Nucleus accumbens (tissue), 56 donors: ENCODE measurements at places on chromosomes 13 and 19.

DNA sequence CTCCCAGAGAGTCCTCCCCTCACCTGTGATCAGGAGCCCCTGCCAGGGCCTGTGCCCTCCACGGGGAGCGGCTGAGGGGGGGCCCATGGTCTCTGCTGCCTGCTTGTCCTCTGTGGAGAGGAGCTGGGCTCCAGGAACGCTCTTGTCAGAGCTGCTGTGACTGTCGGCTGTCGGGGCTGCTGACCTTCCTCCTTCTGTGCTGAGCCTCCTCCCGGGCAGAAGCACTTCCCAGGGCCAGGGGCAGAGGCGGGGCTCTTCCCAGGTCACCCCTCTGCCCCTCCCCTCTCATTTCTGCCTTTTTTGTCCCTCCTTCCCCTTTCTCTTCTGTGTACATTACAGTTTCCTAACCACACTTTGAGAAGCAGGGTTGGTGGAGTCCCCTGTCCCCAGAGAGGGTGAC lies at the start of gene CEACAM4:
Gene CEACAM4 (minus strand): TSS at position 198 of the 400 bp plus-strand sequence. CDS start 111 bp downstream, at position 87.
- no peak for DNase-seq

DNA sequence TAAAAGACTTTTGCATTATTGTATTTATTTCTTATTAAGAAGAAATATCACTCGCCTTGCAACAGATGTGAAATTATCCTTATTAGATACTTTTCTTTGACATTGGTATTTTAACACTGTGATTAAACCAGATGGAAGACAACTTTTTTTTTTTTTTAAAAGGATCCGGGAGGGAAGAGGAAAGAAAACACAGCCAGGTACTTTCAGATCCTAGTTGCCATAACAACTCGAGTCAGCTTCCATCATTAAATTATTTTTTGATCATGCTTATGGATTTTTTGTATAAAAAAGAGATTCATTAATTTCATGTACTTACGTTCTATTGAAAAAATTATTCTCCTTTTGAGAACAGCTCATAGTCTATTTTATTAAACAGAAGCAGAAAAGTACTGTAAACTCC lies 515.7 kb downstream of the TBC1D4 start:
- no peak for DNase-seq

GRCh38 chr13:50678464-50679162 lies 164.9 kb downstream of the DLEU7 start:
- DNase-seq, result no peak

DNA sequence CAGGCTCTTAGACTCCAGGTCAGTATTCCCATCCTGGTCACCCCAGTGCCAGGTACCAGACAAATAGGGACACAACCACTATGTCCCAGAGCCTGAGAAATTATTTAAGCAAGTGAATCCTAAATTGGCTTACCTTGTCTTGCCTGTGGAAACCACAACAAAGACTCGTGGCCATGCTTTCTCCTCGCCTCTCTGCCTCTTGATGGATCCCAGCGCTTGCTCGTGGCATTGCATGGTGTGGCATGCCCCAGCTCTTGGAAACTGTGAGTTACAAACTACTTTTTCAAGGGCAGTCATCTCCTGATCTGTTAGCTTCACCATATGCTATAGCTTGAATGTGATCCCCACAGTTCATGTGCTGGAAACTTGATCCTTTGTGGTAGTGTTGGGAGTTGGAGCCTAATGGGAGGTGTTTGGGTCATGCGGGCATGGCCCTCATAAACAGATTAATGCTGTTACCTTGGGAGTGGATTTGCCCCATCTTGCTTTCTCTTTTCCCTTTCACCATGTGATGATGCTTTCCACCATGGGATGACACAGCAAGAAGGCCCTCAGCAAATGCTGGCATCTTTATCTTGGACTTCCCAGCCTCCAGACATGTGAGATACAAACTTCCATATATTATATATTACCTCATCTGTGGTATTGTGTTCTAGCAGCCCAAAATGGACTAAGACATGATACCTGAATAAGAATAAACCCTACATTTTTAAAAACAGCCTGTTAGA lies 31.2 kb downstream of the SPRYD7 start:
- no peak for DNase-seq

DNA sequence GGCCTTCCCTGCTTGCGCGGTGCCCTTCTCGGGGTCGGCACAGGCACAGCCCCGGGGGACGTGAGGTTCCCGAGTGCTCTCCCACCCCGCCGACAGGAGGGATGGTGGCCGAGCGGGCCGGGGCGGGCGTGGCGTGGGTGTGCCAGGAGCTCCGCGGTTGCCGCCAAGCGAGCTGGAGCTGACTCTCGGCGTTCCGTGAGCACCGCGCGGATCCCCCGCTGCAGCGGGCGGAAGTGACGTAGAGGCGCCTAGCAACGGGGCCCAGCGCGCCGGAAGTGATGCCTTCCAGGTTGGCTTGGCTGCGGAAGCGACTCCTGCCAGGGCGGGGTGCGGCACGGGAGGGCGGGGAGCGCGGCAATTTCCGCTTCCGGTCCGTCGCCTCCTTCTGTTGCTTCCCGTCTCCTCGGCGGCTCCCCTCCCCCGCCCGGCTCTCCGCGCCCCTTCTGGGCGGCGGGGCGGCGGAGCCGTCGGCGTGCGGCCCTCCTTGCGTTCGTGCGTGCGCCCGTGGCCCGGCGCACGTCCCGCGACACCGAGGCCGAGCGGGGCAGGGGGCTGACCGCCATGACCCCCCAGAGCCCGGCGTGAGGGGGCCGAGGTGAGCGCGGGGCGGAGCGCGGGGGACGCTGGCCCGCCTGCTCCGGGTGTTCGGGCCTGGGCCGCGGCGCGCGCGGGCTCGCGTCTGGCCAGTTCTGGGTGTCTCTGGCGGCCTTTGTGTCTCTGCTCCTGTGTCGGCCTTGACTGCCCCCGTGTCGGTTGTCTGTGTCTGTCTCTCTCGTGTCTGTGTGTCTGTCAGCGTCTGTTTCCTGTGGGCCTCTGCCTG lies at the start of gene EPN1:
Gene EPN1 (plus strand): TSS at position 386 of the 820 bp plus-strand sequence. CDS start 3,402 bp downstream, outside the sequence.
- peak; percentile 86 for DNase-seq

GRCh38 chr13:73278186-73278585 lies 219.4 kb downstream of the KLF5 start:
- no peak for DNase-seq

DNA sequence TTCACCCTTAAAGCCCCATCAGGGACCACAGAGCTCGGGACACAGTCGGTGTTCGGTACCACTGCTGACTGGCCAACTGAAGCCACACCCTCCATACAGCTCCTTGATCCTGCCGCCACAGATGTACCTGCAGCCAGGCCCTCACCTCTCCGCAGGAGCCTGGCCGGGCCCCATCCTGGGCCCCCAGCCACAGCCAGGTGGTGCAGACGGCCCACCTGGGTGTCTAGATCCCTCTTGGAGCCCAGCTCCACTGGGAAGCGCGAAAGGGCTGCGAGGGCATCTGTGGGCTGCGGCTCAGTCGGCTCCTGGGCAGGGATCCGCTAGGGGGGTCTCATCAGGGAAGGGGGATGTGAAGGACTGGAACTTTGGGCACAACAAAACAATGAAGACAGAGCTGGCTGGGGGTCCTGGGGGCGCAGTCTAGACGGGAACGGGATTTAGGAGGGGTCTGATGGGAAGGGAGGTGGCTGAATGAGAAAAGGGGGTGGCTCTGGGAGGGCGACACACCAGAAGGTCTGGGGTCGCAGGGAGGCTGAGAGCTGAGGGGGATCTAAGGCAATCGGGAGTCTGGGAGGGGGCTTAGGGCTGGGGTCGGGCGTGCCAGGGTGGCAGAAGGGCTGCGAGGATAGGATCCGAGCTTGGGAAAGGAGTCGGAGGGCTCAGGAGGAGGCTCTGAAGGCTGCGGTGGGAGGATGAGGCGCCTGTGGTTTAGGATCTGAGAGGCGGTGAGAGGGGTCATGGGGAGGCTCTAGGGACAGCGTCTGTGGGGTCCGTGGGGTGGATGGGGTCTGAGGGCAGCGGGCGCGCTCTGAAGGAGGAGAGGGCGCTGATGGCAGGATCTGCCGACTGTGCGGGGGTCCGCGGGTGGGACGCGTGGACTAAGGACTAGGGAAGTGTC lies 15.8 kb downstream of the PRODH2 start:
- DNase-seq, result no peak

- no peak for DNase-seq
These were observed 4.8 kb upstream of the MATK start for GRCh38 chr19:3790941-3791340.

DNA sequence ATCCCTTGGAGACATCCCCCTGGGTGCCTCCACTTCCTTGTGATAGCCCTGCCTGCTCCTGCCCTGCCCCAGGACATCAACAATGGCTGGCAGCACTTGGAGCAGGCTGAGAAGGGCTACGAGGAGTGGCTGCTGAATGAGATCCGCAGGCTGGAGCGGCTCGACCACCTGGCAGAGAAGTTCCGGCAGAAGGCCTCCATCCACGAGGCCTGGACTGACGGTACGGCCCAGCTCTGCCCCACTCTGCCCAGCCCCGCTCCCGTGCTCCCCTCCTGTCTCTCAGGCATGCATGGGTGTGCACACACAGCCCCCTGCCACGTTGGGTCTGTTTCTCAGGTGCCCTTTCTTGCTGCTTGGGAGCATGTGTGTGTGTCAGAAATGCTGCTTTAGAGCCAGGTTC lies 26.4 kb downstream of the CAPN12 start:
- DNase-seq, result no peak

DNA sequence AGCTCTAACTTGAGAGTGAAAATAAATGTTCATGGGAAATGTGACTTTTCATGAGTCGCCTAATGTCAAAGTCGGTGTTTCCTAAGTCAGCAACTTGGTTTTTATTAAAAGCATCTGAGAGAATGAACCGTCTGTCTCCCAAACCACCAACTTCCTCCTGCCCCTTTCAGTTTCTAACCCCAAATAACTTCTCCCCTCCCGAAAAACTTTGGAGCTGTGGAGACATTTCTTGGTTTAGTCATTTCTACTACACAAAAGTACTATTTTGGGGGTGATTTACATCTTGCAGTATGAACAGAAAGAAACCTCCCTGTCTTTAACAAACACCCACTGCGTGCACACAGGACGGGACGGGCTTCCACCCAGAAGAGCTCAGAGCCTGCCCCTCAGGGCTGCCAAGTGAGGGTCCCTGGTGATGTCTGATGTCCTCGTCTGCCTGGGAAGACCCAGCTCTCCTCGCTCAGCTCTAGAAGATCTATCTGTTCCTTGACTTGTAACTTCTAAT lies 65.0 kb downstream of the RASA3 start:
- DNase-seq, result no peak

DNA sequence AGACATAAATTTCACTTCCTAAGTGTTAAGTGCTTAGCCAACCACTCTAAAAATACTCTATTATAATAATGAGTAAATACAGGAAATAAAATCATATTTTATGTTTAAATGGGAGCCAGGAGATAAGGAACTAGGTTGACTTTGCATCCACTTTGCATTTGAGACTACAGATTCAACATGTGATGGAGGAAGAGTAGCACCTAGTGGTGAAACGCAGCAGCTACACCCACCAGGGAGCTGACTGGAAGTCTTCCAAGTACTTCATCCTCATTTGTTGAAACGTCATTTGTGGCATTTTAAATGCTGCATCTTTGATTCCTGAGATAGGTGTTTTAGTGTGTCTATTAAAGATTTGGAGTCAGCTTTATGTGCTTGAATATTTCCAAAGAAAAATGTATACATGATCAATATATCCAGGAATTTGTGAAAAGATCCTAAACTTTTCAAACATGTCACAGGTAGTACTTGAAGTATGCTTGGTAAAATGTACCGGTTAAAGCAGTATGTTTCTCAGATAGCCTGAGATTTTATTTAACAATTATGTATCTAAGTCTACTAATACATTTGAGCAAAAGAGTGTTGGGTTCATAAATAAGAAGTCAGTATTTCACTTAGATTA lies 17.4 kb upstream of the KCTD12 start:
- peak; percentile 2 for DNase-seq
